H7 (cell line): ENCODE measurements at places on chromosomes 1 and 21.

DNA sequence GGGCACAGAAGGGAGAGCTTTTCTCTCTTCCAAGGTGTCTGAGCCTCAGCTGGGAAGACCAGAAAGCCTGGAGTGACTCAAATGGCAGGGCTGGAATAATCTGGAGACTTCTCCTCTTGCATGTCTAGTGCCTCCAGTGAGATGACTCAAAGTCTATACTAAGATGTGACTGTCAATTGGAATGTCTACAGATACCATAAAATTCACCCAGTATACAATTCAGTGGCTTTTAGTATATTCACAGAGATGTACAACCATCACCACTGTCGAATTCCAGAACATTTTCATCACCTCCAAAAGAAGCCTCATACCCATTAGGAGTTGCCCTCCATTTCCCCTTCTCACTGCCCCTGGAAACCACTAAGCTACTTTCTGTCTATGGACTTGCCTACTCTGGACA is 47.9 kb upstream of the CNN3 start:
- DNase-seq = no peak

DNA sequence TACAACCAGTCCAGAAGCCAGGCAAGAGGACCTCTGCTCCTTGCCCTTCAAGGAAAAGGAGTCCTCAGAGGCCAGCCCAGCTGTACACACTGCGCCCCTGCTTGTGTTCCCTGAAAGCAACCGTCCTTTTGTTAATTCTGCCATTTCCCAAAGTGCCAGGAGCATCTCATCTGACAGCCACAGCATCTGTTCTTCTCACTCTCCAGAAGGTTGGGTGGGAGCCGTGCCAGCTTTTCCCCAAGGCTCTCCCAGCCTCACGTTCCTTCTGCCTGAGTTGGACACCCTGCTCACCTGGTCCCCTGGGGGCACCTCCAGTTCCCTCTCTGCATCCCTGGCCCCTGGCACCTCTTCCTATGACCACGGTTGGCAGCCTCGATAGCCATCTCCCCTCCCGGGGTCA is 10.5 kb upstream of the CNTN2 start:
- no peak for DNase-seq

DNA sequence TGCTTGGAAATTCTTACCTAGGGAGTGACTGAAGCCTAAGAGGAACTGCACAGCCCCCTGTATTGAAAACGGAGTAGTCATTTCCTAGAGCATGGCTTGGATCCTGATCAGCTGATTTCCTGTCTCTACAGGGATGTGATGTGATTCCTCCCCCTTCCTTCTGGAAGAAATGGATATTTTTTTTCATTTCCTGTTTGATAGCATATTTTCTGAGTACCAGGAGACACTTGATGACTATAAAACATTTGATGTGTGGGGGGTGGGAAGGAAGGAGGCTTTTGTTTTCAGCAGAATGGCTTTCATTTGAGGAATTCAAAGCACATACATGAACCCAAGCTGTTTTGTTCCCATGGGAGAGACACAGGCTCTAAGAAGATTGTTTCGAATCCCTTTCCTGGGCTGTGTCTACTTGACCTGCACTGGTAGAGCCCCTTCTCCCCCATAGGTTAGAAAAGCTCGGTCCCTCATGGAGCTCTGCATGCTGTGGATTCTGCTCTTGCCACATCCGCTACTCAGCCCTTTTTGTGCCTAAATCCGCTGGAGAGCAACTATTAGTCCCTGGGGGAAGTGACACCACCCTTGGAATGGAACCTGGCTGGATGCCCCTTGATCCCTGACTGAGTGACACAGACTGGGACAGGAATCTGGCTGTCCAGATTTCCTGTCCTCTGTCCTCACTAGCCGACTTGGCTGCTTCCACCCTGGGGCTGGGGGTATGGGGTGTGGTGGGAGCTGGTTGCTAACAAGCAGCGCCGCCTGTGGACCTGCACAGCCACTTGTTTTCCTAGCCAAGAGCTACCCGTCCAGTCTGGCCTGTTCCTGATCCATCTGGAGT is 71.8 kb upstream of the MACF1 start:
- peak; percentile 77 for DNase-seq

GRCh38 chr1:206006946-206007345 is 3.8 kb upstream of the RAB7B start:
- DNase-seq = no peak

DNA sequence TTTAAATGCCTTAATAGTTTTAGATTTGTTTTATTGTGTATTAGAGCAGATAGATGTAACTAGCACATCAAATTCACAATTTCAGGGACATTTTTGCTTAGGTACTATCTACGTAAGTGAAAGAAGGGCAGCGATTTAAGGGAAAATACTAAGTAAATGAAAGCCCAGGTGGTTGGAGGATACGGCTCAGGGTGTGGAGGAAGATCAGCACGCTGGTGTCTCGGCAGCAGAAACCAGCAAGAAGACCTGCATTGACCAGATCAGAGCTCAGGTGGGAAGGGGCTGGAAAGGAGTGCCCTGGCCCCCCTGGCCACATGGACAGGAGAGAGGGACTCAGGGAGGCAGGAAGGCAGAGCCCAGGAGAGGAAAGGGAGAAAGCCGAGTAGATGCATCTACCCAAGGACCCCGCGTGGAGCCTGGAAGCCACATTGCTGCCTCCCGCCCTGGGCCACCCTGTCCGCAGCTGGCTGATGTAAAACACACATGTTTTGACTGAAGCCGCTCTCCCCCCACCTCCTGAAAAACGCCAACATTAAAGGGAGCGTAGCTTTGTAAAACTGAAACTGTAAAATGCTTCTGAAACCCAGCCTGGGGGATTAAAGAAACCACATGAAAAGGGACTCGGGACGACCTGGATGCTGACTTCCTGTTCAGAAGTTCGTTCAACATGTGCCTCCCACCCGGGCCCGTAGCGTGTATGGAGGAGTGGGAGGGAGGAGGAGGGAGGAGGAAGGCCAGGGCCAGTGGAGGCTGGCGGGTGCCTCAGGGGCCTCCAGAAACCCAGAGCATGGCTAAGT is 72.6 kb upstream of the TARDBP start:
- DNase-seq = peak; percentile 57

GRCh38 chr1:245996811-245997210 is 510.3 kb downstream of the SMYD3 start:
- DNase-seq = no peak
